GM06990 (cell line): ENCODE measurements at places on chromosomes 3 and 15.

GRCh38 chr15:87133704-87134103, 1054.0 kb downstream of the AGBL1 start:
- no peak for DNase-seq

GRCh38 chr15:60795889-60796288, 316.9 kb upstream of the ICE2 start:
- peak; percentile 66 for DNase-seq

GRCh38 chr3:143901105-143901504, 52.8 kb upstream of the SLC9A9 start:
- peak; percentile 9 for DNase-seq

DNA sequence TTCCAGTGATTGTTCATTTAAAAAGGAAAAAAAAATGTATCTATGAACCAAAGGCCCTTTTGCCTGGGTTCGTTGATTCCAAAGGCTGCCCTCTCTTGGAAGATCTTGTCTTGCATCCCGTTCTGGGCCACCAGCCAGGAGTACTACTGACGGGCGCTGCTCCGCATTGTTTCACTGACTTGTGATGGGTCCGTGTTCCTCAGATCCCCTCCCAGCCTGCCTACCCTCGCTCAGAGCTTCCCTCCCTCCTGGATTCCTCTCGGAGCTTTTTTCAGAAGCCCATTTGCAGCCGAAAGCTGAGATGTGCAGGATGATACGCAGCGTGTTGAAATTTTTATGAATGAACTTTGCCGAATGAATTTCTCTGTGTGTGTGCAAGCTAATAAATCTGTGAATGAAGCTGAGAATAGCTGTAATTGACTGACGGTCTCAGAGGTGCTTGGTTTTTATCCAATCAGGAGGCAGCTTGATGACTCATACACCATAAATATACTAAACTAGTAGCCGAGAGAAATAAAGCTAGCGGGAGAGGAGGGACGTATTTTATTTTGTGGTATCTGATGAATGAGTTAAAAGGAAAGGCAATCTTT, at the start of gene SHC4:
Gene SHC4 (minus strand): TSS at position 396 of the 590 bp plus-strand sequence. CDS start 904 bp downstream, outside the sequence.
- no peak for DNase-seq

- no peak for DNase-seq
Measured at GRCh38 chr3:168102735-168103410, 7.1 kb upstream of the GOLIM4 start.

GRCh38 chr15:39443659-39444219, 137.1 kb upstream of the THBS1 start:
- no peak for DNase-seq

DNA sequence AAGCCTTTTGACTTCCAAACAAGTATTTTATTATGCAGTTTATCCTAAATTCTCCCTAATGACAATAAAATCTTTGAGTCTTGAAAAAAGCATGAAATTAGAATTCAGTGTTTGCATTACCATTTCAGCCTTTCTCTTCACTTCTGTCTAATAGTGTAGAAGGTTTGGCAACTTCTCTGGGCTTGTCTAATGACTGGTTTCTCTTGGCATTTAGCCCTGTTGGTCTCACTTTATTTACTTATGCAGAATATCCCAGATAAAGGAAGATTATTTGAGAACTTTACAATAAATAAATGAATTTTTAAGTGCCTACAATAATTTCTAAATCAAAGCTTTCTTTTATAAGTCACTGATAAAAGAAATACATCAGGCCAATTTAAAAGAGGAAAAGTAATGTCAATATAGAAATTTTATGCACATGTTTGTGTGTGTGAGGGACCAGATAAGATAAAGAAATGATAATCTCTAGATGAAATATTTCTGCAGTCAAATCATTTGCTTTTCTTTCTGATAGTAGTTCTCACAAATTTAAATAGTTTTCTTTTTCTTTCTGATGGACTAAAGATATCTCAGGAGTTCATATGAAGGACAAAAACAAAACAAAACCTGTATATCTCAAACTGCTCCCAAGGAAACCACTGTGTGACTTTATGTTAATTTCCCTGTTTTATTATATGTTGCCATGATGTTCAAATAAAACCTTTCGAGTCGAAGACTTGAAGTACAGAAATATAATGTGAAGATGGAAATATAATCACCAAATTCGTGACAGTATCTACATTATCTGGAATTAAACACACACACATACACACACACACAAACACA, 533.1 kb upstream of the CBLB start:
- no peak for DNase-seq

DNA sequence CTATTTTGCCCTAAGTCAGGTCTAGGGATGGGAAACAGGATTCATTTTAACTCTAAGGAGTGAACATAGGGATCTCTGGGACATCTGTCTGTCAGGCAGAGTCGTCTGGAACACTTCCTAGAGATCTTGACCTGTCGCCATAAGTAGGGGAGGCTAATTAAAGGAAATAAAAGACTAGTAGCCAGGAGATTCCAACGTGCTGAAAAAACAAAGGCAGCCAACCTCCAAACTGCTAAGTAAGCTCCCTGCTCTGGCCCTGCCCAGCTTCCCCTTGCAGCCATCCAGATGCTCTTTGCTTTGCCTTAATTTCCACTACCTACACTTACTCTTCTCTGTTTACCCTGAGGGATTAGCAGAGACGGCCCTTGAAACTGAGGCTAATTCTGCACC, 18.4 kb upstream of the TSEN2 start:
- no peak for DNase-seq

DNA sequence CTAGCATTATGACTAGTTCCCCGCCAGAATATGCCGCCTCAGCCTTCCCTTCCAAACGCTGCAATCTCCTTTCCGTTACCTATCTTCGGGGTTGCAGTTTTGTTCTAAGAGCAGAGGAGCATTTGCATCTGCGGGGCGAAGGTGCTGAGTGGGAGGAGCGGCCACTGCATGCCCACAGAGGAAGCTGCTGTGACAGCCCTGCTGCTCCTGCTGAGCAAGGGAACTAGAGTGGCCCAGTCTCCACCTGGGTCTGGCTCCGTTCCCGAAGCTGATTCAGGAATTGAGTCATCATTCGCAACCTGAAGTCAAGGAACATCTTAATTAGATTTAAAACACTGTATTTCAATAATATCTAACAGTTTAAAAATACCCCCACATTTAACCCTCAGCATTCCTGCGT, 98.2 kb upstream of the TJP1 start:
- DNase-seq = no peak

DNA sequence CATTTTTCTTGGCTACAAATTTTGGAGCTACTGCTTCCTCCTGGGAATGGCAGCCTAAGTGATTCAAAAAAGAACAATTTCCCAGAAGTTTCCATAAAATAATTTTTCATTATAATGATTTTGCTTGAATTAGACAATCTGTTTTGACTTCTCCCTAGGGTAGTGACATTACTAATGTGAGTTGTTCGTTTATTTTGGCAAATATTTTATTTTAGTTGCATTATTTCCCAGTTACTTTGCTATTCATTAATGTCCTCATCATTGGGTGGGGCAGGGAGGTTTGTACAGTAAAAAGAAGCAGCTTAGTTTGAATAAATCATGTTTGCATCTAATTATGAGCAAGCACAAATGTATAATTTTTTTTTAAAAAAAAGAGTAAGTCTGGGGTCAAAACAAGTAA, 686.6 kb downstream of the ROBO2 start:
- no peak for DNase-seq

DNA sequence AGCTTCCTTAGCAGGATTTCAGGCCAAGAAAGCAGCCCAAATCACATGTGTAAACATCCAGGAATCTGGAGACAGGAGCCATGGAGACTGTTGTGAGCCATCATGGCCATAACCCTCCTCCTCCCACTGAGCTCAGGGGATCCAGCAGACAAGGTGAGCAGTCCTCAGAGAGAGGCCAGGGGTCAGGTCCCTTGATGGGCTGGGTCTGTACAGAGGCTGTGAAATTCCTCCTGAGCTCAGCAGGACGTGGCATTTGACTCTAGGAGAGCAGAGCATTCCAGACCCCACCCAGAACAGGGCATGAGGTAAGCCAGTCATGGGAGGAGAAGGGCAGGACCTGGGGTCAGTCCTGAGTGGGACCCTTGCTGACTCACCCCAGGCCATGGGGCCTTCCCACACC, 67.0 kb upstream of the ACAN start:
- no peak for DNase-seq

DNA sequence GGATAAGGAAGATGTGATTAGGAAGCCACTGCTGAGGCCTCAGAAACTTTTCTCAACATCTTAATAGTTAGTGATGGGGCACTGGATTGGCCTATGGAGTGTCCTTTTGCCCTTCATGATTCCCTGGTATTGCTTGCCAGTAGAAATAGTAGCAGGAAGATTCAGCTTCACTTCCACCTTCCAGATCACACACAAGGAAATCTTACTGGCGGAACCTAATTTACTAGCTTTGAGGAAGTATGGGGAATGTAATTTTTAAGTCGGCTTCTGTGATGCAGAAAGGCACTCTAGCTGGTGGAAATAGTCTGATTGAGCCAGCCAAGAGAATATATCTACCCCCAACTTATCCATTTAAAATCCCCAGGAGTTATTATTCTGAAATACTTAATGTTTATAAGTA, 46.5 kb downstream of the LPP start:
- no peak for DNase-seq

- DNase-seq = no peak
Measured at GRCh38 chr3:160977773-160978172, 127.4 kb downstream of the B3GALNT1 start.

GRCh38 chr15:66567897-66568296, 2.1 kb upstream of the LCTL start:
- DNase-seq = no peak

DNA sequence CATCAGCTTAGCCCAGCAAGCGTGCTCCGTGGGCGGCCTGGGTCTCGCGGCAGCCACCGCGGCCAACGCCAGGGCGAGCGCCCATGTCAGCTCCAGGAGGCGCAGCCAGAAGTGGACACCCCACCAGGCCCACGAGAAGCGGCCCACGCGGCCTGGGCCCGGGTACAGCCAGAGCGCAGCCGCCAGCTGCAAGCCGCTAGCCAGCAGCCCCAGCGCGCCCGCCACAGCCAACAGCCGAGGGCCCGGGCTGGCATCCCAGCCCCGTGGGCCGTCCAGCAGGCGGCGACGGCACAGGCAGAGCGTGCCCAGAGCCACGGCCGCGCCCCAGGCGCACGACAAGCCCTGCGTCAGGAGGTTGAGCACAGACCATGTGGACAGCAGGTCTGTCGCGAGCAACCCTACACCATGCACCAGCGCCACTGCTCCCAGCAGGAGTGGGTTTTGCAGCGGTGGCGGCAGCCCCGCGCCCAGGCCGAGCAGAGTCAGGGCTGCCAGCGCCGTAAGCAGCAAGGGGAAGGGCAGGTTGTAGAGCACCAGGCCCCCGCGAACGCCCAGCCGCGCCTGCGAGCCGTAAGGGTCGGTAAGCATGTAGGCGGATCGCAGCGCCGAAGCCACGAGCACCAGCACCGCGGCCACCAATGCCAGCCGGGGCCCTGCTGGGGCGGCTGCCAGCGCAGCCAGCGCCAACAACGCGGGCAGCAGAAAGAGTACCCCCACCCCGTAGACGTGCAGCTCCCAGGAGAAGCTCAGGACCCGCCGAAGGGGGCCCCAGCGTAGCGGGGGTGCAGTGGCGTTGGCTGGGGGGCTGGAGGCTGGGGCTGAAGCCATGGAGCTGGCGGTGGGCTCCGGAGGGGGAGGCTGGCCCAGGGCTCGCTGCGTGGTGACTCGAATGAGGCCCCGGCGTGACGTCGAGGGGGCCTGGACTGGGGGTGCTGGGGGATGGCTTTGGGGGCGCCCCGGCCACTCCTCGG, 4.9 kb downstream of the PRRT3 start:
- DNase-seq = no peak

GRCh38 chr15:63332367-63333124, 49.1 kb downstream of the CA12 start:
- DNase-seq = no peak

DNA sequence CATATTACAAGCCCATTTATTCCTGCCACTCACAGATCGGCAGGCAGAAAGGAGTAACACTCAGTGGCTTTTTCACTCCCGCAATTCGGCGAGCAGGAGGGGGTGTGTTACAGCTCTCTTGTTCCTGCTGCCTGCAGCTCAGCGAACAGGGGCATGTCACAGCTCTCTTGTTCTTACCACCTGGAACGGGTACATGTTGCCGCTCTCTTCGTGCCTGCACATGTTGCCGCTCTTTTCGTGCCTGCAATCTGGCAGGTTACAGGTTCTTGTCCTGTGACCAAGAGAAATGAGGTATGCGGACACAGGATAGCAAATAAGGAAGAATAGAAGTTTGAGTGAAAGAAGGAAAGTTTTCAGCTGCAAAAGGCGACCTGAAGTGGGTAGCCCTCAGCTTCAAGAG, 761.4 kb downstream of the NAALADL2 start:
- no peak for DNase-seq

DNA sequence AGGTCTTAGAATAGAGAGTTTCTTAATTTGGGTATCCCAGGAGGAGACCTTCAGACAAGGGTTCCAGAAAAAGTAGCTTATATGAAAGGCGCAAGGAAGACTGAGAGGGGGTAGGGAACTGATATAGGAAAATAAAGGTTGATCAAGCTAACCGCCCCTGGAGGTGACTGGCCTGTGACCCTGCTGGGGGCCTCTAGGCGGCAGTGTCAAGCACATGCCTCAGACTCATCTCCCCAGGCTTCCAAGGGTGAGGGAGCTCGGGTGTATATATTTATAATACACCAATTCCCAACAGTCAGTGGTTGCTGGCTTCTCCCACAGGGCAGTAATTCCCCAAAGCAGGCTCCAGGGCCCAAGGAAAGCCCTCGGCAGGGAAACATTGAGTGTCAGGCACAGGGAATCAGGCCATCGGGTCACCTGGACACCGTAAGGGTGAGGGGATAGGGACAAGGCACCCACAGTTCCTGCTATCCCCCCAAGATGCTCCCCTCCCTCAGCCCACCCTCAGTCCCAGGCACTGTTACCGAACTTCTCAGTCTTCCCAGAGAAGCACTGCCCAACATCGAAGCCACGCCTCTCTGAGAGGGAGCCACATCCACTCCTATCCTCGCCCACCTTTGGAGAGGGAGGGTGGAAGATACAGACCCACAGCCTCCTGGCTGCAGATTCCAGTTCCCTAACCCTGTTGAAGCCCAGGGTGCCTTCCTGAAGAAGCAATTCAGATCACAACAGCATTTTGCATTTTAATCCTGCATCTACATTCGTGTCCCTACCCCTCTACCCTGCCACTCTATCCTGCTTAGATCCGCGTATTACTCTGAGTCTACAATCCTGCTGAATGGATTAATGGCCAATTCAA, 19.5 kb upstream of the CAV3 start:
- no peak for DNase-seq

GRCh38 chr3:14946739-14947099, 664 bp upstream of the NR2C2 start:
- no peak for DNase-seq

DNA sequence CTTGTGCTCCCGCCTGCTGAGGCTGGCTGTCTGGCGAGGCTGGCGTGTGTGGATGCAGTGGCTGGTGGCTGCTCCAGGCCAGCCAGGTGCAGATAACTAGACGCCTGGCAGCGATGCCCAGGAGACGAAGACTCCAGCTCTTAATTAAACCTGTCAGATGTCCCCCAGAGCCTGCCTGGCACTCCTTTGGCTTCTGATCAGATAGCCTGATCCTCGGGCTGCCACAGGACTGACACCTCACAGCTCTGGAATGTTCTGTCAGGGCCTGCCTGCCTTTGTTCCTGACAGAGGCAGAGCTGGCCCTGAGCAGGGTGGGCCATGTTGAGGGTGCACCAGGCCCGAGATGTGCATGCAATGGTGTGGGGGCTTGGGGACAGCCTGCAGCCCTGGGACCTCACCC, 36.5 kb downstream of the PLXNA1 start:
- no peak for DNase-seq

- DNase-seq = no peak
Measured at GRCh38 chr15:50977162-50977561, 68.7 kb downstream of the AP4E1 start.

- no peak for DNase-seq
Measured at GRCh38 chr15:98541519-98541918, 106.8 kb upstream of the IGF1R start.

GRCh38 chr3:71132995-71133730, 450.4 kb downstream of the FOXP1 start:
- no peak for DNase-seq
